NCI-H1105 treated with DMSO at 0.1 percent for 48 hours (cell line): ENCODE measurements at places on chromosomes 4 and X.

DNA sequence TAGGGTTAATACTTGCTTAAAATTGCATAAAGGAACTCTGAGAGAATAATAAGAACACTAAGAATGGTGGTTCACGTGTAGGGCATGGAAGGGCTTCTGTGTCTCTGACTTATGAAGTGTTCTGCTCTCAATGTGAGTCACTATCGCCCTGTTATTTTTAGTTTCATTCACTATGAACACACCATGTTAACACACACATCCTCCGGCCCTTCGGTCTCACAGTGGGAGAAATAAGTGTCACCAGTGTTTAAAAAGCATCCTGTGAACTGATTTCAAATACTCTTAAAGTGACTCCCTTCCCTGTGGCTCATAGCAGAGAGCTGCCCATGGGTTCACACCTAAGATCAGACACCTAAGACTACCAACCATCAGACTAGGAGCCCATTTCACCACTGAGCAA lies 33.8 kb upstream of the FGFBP2 start:
- DNase-seq, result no peak

- no peak for DNase-seq
These were observed 17.0 kb upstream of the MOB1B start for GRCh38 chr4:70885174-70885573.

DNA sequence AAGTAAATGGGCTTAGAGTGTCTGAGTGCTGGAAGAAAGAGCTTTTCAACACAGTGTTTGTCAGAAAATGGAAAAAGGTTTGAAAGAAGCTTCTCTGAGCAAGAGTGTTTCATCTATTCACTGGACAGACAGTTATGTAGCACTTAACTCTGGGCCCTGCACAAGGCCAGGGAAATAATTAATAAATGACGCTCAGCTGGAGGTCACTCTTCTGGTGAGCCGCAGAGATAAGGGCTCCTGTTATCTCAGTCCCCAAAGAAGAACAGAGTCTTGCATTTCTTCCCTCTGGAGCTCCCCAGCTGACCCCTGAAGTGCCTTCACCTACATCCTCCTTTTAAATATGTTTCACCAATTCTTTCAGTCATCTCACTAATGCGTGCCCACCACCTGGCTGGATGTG lies 90.4 kb downstream of the SLC16A2 start:
- no peak for DNase-seq

DNA sequence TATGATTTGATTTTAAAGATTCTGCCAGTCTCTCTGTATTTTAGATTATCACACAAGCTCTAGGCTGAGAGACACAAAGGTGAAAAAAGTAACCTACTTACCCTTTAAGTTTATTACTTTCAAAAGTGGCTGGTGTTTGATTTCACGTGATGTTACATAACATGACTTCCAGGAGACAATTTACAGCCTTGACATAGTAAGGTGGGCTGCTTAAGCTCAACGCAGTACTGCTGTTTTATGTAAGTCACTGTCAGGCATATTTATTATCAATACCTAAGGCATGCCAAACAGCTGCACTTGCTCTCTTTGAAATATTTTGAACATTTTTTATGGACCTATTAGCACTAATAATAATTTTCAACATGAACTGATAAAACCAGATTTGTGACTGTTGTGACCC lies 451.5 kb upstream of the FAM241A start:
- DNase-seq, result no peak

DNA sequence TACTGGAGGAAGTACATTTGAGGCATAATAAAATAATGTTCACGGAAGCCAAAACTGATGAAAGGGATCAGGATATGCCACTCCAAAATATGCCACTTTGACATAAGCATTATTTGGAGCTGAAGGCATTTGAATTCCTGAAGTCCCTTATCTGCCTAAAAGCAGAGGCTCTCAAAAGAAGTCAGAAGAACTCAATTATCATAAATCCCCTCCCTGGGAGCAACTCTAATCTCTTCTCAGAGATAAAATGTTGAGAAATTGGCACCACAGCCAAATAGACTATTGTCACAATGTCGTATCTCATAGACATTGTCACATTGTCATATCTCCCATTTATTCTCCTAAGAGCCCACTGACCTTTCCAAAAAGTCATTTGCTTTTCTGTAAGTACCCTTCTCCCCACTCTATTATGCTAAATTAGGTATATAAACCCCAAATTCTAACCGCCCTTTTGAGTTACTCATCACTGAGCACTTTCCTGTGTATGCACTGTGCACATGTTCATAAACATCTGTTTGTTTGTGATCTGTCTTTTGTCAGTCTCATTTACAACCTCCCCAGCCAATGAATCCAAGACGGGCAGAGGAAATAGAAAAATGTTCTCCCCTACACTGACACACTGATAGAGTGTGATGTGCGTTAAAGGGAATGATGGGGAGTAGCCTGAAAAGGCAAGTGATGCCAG lies 78.5 kb upstream of the NAF1 start:
- no peak for DNase-seq

GRCh38 chr4:110705440-110705782 lies 82.5 kb upstream of the PITX2 start:
- no peak for DNase-seq

GRCh38 chrX:130975947-130976346 lies 72.9 kb upstream of the ENOX2 start:
- DNase-seq, result peak; percentile 47

GRCh38 chrX:15056044-15056443 lies 182.8 kb downstream of the MOSPD2 start:
- no peak for DNase-seq

- DNase-seq, result no peak
These were observed 29.7 kb downstream of the SYNPO2 start for GRCh38 chr4:118918388-118918787.

GRCh38 chr4:178814908-178815307 lies 1372.7 kb upstream of the AGA start:
- no peak for DNase-seq

GRCh38 chr4:177855507-177856197 lies 413.4 kb upstream of the AGA start:
- no peak for DNase-seq

DNA sequence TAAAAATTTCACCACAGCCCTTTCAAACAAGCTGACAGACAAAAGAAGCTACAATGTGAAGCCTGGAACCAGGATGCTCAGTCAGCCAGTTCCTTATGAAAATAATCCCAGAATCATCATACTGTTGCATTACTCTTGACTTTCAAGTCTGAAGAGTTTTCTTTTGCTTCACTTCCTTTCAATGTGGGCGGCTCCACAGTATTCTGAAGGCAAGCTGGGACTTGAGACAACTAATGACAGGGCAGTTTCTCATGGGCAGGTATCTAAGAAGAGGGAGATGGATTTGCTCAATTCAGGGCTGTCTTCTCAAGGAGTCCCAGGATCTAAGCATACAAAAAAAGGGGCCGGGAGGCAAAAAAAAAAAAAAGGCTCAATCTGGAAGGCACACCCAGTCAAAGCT lies 173.4 kb downstream of the PAPSS1 start:
- DNase-seq, result no peak
